GM20000 (cell line): ENCODE measurements at places on chromosomes 5 and 9.
A peak's percentile ranks its signal among the peaks of the same experiment; 100 is the strongest.

GRCh38 chr9:28539434-28540070 lies 966.3 kb upstream of the C9orf72 start:
- DNase-seq = no peak

- no peak for DNase-seq
Measured at GRCh38 chr5:5787373-5787772, 364.9 kb downstream of the ICE1 start.

DNA sequence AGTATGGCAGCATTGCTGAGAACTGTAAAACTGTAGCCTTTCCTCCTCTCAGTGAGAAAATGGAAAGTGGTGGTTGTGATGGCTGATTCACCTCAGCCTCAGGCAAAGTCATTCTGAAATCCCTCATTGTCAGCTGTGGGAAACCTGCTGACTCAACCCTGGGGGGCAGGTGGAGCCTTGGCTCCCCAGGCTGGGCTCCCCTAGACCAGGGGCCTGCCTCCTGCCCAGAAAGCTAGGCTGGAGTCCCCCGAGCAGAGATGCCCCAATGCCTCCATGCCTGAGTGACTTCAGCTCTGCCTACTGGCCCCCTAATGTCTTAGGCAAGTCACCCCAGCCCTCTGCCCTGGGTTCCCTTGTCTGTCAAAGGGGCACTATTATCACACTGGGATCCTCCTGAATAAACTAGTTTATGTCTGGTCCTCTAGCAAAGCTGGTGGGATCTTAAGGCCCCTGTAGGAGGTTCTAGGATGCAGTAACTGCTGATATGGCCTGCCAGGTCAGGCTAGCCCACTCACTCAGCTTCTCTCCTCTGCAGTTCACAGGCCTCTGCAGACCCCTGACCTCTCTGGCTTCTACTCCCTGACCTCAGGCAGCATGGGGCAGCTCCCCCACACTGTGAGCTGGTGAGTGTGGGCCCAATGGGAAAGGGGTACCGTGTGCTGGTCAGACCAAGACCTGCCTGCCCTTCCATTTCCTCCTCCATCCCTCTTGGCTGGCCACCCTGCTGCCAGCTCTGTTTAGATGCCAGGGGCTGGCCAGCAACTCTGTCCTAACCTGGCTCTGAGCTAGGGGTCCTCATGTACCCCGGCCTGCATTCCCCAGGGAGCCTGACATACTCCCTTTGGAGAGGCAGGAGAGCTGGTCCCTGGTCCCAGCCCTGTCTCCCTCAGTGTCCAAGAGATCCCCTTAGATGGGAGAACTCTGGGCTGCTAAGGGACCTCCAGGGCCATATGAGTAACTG lies 24.2 kb downstream of the TCF7 start:
- peak; percentile 74 for DNase-seq

DNA sequence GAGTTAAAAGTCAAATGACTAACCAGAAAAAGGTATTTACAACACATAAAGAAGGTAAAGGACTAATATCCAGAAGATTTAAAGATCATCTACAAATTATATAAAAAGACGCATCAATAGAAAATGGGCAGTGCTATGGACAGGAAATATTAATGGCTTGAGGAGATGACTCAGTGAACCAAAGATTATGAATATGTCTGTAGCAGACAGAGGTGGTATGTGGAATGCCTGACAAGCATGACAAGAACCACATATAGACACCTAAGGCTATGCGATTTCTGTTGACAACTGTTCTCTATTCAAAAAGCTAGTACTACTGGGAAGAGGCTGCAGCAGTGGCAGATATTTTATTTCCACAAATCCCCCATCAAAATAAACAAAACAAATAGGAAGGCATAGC lies 177.0 kb upstream of the SH3GL2 start:
- DNase-seq = no peak

- DNase-seq = no peak
Measured at GRCh38 chr5:122400938-122401337, 88.9 kb downstream of the SNCAIP start.

DNA sequence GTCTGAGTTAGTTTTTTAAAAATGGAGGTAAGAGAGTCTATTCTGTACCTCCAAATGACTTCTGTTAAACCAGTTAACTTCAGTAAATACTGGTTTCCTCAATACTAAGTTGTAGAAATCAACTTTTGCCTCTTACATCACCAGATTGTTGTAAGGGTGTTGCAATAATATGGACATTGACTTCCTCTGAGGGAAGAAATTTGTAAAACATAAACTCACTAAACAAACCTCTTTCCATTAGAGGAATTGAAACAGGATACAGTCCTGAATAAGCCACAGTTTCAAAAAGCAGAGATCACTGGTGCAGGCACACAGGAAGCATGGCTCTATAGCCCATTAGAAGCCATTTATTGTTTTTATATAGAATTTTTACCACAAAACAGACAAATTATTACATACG lies 32.7 kb upstream of the SLCO6A1 start:
- DNase-seq = no peak

DNA sequence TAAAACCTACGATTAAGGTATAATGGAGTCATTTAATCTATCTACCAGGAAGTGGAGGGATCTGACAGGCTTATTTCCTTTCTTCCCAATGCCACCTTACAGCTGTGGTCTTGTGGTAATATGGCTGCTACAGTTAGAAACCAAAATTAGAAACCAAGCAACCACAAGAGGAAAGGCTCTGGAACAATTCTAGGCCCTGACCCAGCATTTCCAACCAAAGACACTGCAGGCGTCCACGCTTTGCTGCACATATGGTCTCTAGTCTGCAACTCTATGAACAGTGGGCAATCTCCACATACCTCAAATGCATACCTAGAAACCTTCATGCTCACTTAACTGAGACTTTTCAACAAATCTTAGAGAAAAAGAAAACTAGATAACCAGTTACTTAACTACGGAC lies 339.1 kb downstream of the NFIB start:
- DNase-seq = no peak

DNA sequence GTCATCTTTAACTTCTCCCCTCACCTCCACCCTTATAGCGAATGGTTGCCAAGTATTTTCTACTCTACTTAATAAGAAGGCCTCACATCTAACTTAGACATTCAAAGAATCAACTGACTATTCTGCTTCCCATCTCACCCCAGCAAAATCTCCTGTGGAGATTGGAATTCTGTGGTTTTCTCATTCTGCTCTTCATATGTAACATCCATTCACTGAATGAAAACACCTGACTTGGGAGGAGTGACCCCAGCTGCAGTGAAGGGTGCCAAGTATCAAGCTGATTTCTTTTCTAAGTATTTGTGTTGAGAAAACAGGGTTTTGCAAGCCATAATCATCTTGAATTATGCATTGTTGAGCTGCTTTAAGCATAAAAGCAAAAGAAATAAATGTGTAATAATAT lies 42.5 kb upstream of the TAF1L start:
- no peak for DNase-seq

DNA sequence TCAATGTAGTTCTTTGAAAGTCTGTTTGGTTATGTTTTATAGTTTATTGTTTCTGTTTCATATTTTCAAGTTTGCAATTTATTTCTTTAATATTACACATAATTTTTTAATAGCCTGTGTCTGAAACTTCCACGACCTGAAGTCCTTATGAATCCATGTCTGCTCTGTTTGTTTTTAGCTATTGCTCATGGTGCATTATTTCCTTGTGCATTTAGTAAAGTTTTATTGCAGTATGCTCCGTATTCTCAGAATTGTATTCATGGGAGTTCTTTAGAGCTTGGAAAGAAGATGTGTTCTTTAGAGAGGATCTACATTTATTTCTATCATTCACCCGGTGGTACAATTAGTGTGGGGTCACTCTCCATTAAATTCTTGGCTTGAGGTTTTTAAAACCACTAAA lies 133.2 kb upstream of the NFIB start:
- no peak for DNase-seq

DNA sequence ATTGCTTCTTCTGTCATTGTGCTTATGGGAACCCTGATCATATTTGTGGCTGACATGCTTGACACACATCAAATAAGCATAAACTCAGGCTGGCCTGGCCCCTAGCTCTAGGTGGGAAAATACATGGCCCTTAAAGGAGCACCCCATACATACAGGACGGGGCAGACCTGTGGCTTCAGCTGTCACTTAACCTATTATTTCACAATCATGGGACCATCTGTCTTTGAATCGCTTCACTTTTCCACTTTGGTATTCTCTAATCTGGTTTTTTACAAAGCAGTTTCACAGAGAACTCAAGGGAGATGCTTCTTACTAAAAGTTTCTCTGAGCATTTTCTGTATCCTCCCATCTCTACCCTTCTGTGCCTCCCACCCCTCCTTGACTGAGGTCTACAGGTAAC lies 34.6 kb upstream of the LRRTM2 start:
- no peak for DNase-seq

DNA sequence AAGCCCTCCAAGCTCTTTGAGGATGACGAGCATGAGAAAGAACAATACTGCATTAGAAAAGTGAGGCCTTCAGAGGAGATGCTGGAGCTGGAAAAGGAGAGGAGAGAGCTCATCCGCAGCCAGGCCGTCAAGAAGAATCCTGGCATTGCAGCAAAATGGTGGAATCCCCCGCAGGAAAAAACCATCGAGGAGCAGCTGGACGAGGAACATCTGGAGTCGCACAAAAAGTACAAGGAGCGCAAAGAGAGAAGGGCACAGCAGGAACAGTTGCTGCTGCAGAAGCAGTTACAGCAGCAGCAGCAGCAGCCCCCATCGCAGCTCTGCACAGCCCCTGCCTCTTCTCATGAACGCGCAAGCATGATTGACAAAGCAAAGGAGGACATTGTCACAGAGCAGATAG lies 71.2 kb downstream of the C9orf152 start:
- no peak for DNase-seq

DNA sequence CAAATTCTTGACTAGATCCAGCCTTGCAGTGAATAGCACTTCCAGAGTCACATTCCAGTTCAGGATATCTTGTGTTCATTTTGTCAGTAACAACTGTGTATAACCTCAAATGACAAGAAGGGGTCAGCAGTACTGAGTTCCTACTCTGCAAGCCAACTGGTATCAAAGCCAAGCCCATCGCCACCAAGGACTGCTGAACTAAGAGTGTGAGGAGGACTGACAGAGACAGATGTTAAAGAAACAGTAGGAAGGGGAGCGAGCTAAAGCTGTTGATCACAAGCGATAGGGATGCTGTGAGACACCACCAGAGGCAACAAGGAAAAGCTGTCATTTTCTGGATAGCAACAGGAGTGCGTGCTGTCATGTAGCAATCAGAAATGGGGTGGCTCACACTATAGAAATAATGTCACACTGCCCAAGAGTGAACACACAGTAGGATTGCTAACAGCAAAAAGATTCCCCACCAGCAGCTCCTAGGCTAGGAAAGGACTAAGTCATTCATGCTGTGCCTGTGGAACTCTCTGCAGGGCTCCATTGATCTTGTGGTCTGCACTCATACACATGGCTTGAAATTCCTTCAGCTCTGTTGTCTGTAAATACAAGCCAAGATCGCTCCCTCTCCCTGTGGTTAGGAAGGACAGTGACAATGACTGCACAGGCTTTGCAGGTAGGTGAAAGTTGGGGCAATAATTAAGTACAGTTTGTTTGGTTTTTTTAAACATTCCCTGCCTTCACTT lies 658.6 kb downstream of the NR2F1-AS1 start:
- no peak for DNase-seq

DNA sequence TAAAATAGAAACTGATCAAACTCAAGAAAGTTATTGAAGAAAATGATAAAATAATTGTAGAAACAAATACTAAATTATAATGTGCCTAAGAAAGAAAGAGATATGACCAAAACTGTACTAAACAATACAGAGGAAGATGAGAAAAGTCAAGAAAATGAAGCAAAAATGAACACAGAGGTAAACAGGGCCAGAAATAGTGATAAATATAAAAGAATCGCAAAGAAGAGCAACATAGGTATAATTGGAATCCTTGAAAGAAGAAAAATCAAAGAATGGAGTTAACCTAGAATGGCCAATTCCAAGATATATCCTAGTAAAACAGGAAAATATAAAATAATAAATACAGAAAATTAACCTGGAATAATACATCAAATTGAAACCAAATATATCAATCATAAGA lies 69.6 kb downstream of the CSF2 start:
- DNase-seq = no peak

DNA sequence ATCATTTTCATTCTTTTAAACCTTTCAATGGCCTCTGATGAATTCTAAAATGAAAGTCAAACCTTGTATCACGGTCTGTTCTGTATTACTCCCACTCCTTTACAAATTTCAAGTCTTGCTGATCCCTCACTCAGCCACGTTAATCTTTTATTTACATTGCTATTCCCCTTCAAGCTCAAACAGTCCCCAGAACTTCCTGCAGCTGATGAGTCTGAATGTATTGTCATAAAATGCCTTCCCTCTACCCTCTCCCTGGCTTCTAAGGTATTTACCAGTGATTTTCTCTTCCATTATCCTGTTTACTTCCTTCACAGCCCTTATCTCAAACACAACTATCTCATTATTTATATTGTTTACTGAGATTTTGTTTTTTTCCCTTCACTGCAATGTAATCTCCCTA lies 562.3 kb upstream of the C9orf72 start:
- no peak for DNase-seq

- no peak for DNase-seq
Measured at GRCh38 chr5:51495672-51496071, 112.4 kb downstream of the ISL1 start.

GRCh38 chr9:31210978-31211570 lies 1173.4 kb upstream of the ACO1 start:
- DNase-seq = peak; percentile 5

GRCh38 chr5:142097681-142098080 lies 10.9 kb upstream of the NDFIP1 start:
- DNase-seq = no peak

- no peak for DNase-seq
Measured at GRCh38 chr9:34387239-34387638, 10.5 kb upstream of the MYORG start.

- no peak for DNase-seq
Measured at GRCh38 chr5:118687100-118687499, 301.2 kb downstream of the DTWD2 start.

- DNase-seq = peak; percentile 33
Measured at GRCh38 chr9:122158202-122158601, 1.4 kb downstream of the NDUFA8 start.

GRCh38 chr5:13866792-13867191 lies 77.7 kb downstream of the DNAH5 start:
- peak; percentile 12 for DNase-seq

DNA sequence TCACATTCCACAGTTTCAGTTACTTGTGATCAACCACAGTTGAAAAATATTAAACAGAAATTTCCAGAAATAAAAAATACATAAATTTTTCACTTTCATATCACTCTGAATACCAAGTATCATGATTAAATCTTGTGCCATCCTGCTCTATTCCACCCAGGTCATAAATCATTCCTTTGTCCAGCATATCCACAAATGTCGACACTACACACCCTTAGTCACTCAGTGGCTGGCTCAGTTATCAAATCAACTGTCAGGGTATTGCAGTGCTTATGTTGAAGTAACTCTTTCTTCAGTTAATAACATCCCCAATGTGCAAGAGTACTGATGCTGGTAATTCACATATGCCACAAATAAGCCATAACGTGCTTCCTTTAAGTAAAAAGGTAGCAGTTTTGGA lies 115.7 kb downstream of the FBXL17 start:
- no peak for DNase-seq
